ENCODE measurements at places on chromosomes 4 and X.

GRCh38 chr4:18262832-18263231, 241.3 kb upstream of the LCORL start:
- no peak for DNase-seq

DNA sequence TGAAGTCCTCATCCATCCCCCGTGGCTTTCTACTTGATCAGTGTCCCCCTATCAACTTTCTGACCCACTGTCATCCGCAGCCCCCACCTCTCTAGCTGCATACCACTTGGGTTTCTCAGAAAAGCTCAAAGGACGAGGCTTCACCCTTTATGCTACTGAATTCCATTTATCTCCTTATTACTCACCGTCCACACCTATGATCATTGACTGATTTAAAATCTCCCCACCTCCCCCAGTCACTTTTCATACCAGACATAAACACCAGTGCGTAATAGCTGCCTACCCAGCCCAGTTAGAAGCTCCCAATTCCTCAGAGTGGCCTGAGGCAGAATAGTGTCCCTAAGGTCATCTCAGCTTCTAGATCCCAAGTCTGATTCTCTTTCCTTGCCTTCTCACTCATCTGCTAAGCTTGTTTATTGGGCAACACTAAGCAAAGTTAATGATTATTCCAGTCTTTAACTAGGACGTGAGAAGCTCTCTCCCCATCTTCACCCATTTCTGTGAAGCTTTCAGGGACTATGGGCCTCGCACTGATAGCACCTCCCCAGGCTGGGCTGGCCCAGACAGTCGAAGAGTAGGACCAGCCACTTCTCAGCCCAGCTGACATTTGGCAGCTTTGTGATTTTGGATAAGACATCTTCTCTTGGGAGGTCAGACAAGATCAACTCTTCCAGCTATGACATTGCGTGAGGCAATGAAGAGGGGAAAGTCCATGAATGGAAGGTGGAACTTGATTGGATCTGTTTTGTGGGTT, 7.2 kb upstream of the DDX60L start:
- DNase-seq, result no peak

GRCh38 chrX:666762-667720, 36.5 kb downstream of the SHOX start:
- DNase-seq, result no peak

GRCh38 chr4:6984612-6985425, 58.4 kb upstream of the TADA2B start:
- no peak for DNase-seq

DNA sequence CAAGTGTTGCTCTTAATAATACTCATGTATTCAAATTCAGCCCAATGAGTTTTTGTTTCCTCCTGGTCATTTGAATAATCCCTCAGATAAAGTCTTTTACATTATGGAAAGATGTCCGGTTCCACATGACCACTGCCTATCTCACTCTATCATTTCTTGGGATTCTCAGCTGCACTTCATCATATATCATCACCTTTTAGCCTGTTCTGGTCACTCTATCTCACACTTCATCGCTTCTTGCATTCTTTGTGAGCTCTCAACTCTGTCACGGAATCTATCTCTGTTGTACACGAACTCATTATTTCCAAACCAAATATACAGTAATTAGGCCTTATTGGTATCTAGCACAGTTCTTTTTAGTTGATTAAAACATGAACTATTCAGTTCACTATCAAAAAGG, 126.9 kb upstream of the HAND2 start:
- no peak for DNase-seq

GRCh38 chr4:6881908-6882307, 27.7 kb upstream of the TBC1D14 start:
- no peak for DNase-seq

- DNase-seq, result no peak
Observed at GRCh38 chr4:26074712-26075430, 160.9 kb downstream of the SMIM20 start.

DNA sequence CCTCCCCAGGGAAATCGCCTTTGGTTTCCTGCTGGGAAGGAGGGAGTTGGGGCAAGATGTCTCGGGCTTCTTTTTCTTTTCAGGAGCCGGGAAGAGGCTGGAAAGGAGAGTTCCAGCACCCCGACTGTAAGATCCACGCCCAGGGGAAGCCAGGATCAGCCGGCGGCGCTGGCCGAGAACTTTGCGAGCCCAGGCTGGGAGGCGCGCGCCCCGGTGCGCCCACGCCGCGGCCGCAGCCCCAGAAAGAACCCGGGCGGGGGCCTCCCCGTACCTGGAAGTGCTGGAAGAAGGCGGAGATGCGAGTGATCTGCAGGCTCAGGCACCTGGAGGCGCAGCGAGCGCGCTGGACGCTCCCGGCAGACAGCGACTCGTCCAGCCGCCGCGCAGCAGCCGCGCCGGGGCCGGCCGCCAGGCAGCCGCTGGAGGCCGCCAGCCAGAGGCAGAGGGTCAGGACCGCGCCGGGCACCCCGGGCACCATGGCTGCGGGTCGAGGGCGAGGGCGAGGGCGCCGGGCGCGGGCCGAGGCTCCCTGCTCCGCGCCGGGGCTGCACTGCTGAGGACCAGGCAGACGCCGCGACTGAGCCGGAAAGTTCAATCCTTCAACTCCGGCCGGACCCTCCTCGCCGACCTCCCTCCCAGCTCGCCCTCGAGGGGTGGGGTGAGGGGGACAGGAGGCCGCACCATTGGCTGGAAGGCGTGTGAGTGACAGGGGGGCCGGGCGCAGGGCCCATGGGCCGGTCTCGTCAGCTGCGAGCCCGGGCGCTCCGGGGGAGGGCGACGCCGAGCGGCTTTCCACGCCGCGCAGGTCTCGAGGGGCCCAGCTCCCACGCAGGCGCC, at the start of gene ANOS1:
TSS of gene ANOS1 (minus strand) at position 579 of the 837 bp plus-strand sequence. CDS start at position 478, 101 bp downstream.
- DNase-seq, result peak; percentile 17

- DNase-seq, result peak; percentile 36
Observed at GRCh38 chr4:81747242-81747930, 275.7 kb upstream of the RASGEF1B start.

- peak; percentile 92 for DNase-seq
Observed at GRCh38 chrX:73851014-73852009, 288.3 kb downstream of the CHIC1 start.

Measured in body of pancreas (tissue), 4 donors.